A172 (cell line): ENCODE measurements at places on chromosomes 4 and X.

DNA sequence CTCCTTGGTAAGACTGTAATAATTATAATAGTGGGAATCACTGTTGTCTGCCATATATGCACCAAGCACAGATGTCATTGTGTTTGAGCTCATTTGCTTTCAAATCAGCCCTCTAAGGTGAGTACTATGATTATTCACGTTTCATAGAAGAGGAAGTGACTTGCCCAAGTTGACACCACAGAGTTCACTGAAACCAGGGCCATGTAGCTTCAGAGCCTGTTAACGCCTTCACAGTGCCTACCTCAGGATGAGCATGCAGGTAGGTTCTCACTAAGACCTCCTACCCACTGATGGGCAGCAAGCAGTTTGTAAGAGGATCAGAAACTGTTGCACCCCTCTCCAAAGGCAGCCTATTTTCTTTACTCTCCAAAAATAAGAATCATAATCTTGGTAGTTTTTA lies 27.4 kb downstream of the TMPRSS11A start:
- no peak for DNase-seq

GRCh38 chr4:157363360-157363759 lies 142.8 kb downstream of the GRIA2 start:
- DNase-seq: no peak

GRCh38 chrX:120795301-120795700 lies 80.4 kb downstream of the CT47B1 start:
- no peak for DNase-seq

DNA sequence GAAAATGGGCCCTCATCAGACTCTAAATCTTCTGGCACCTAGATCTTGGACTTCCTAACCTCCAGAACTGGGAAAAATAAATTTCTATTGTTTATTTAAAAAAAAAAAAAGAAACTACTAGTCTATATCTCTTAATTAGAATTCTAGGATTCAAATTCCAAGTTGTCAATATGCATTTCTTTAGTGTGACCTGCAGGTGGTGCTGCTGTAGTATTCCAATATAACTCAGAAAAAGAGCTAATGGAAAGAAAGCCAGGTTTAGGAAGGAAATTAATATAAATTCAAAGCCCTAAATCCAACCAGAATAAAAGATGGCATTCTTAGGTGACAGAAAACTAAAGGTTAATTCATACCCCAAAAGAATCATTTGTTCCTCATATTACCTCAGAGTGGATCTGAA lies 80.0 kb upstream of the NALF2 start:
- peak; percentile 1 for DNase-seq

- peak; percentile 12 for DNase-seq
These were observed 31.5 kb downstream of the HS3ST1 start for GRCh38 chr4:11397146-11397545.

GRCh38 chr4:76801621-76802235 lies 96.2 kb downstream of the SOWAHB start:
- DNase-seq: no peak

- no peak for DNase-seq
These were observed 6.7 kb upstream of the FAM200B start for GRCh38 chr4:15674926-15675325.

GRCh38 chr4:82201805-82202641 lies 171.8 kb downstream of the HNRNPD start:
- peak; percentile 49 for DNase-seq

- DNase-seq: no peak
These were observed 166.1 kb downstream of the STK32B start for GRCh38 chr4:5217421-5217820.

- DNase-seq: no peak
These were observed 15.6 kb downstream of the PGK1 start for GRCh38 chrX:78119521-78120227.

GRCh38 chr4:180398564-180398963 lies 1844.6 kb upstream of the TENM3 start:
- DNase-seq: no peak

GRCh38 chr4:173213296-173213695 lies 44.7 kb downstream of the GALNT7 start:
- DNase-seq: no peak

GRCh38 chr4:121457278-121457875 lies 76.6 kb upstream of the QRFPR start:
- no peak for DNase-seq

- DNase-seq: no peak
These were observed 438.5 kb downstream of the ADGRL3 start for GRCh38 chr4:61638591-61638990.
